Hematopoietic multipotent progenitor cell treated with erythropoietin and hydrocortisone succinate and interleukin-3 and kit ligand, for 15 days (in vitro differentiated cells): ENCODE measurements at places on chromosomes 7 and 10.

DNA sequence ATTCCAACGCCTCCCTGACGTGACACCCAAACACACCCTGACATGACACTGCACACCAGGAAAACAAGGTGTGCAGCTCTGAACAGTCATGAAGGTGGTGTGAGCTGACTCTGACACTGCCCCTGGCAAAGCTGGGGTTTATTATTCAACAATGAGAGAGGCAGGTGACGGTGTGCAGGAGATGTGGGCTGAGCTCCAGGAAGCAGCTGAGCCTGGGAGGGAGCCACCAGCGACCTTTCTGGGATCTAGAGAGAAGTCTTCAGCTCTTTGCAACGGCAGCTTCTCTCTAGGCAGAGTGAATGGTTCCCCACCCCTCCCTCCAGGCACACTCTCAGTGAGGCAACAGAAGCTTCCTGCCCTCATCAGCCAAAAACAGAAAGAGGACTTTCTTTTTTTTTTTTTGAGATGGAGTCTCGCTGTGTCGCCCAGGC is 65.6 kb downstream of the SH3PXD2A start:
- no peak for DNase-seq

GRCh38 chr7:4841836-4842235 is 20.0 kb downstream of the PAPOLB start:
- no peak for DNase-seq

DNA sequence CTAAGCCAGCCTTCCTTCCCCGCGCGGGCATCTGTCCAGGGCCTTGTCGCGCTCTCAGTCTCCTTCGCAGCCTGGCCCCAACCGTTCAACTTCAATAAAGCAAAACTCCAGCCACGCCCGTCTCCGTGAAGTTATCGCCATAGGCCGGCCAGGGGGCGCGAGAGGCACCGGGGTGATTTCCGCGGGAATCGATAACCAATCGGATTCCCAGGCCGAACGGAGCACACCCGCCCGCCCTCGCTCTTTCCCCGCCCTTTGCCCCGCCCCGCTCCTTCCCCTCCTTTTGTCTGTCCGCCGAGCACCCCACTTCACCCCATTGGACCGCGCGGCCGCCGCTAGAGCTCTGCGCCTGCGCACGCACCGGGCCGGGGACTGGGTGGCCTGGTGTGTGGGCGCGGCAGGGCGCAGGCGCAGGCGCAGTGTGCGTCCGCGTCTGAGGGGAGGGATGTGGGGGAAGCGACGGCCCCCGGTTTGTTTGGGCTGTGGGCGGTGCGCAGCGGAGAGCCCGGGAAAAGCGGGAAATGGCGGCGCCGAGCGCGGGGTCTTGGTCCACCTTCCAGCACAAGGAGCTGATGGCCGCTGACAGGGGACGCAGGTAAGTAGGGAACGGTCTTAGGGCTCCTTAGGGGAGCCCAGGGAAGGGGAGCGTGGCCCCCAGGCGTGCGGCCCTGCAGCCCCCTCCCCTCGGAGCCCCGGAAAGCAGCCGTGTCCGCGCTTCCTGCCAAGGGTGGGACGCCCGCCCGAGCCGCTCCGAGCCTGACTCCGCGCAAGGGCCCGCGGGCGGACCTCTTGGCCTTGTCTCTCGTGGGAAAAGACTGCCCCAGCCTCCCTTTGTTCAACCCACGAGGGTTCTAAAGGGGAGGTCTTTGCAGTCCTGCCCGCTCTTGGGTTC is at the start of gene CASP2:
TSS of gene CASP2 (plus strand) at position 417 of the 892 bp plus-strand sequence. CDS start at position 522, 105 bp downstream.
- DNase-seq = peak; percentile 92

- no peak for DNase-seq
These were observed 158.8 kb downstream of the ANK3 start for GRCh38 chr10:60230892-60231291.

DNA sequence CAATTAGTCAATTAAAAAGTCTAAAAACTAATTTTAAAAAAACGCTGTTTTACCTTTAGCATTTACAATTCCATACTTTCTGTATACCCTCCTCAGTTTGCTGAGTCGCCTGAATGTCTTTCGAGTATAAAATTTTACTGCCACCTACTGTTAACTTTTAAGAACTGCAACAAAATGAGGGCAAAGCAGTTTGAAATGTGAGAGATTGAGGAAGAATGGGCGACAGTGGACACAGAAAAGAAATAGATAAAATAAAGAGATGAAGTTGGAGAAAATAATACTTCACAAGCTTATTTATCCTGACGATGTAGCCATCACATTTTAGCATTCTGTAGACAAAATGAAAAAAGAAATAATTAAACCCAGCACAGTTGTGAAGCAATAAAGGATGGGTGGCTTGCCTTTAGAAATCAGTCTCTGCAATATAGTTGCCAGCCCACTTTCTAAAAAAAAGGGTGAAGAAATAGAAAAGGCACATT is 110.8 kb upstream of the PTN start:
- DNase-seq = peak; percentile 20

DNA sequence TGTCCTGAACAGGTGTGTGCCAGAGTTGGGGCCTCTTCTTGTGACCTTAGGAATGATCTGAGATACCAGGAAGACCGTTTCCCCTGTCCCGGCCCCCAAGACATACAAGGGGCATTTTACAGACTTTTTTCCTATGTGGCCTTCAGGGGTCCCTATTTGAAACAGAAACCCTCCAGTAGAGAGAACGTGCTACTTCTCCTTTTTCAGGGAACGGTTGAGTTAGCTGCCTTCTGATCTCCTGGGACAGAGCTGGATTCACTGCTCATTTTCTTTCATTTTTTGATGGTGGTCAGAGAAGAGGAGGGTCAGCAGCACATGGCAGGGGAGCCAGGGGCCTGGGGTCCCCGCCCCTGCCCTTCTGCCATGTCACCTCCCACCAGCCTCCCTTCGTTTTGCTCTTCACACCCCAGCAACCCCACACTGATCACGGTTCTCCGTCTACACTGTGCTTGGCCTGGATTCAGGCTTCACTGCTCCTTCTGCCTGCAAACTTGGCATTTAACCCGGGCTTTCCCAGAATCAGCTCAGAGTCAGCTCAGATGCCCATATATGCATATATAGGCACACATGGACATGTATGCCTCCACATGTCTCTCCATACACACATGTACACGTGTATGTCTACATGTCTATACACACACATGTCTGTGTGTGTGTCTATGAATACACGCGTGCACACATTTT is 138.1 kb upstream of the BTBD16 start:
- DNase-seq = no peak

DNA sequence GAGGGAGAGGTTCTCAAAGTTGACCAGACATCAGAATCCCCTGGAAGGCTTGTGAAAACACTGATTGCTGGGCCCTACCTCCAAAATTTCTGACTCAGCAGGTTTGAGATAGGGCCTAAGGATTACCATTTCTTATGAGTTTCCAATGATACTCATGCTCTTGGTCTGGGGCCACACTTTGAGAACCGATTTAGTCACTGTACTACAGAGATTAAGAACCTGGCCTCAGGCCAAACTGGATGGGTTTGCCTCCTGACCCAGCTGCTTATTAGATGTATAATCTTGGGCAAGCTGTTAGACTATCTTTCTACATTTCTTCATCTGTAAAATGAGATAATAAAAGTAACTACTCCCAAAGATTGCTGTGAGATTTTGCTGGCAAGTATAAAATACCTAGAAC is 77.1 kb upstream of the SCIN start:
- DNase-seq = no peak

- no peak for DNase-seq
These were observed 9.3 kb downstream of the KCNH2 start for GRCh38 chr7:150968734-150969372.

DNA sequence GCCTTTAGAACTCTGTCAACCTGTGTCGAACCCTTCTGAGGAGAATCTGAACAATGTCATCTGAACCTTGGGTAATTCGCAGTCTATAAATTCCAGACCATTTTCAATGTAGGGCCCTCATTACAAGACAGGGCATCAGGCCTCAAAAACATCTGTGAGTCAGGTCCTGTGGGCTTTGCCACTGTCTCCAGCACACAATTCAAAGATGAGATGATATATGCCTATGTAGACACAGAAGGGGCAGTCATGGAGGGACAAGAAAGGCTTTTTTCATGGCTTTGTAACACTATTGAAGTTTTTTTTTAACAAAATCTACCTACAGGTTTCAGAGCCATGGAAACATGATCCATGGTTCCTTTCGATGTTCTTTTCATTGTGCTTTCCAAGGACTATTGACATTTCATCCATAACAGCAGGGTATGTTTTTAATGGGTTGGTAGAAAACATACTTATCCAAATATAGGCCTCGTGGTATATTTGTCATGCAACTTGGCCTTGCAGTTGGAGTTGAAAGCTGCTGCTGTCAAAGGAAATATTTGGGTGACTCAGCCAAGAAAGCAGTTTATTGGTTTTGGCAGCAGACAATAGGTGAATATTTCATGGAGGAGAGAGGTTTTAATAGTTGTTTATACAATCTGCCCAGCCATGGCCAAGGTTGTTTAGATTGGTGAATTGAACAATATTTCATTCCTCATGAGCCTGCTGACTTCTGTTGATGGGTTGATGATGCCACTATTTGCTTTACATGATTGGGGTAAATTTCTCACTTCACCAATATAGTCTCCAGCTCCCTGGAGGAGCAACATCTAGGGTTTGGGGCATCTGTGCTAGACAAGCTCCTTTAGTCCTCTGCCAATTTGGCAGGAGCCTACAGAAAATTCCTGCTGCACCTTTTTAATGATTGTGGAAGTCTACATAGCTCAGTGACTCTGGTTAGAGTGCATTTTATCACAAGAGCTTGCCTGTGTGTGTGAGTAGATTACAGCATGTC is 158.4 kb upstream of the TMEM72 start:
- DNase-seq = no peak

DNA sequence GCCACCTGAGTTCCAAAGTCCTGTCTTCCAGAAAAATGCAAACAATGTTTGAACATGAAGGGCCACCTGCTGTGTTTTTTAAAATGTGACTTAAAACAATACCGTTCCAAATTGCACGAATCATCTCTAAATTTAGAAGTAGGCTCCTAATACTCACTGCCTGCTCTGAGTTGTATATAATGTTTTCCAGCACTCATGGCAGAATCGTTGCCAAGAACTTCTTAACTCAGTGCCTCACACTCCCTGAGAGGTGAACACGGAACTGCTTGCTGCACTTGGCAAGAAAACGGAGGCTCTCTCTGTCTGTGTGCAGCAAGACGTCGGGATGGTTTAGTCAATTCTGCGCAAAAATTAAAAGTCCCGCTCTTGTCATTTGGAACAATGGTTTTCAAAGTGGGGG is 757.3 kb upstream of the AUTS2 start:
- DNase-seq = no peak

GRCh38 chr10:72336259-72337038 is 18.3 kb downstream of the DNAJB12 start:
- no peak for DNase-seq

DNA sequence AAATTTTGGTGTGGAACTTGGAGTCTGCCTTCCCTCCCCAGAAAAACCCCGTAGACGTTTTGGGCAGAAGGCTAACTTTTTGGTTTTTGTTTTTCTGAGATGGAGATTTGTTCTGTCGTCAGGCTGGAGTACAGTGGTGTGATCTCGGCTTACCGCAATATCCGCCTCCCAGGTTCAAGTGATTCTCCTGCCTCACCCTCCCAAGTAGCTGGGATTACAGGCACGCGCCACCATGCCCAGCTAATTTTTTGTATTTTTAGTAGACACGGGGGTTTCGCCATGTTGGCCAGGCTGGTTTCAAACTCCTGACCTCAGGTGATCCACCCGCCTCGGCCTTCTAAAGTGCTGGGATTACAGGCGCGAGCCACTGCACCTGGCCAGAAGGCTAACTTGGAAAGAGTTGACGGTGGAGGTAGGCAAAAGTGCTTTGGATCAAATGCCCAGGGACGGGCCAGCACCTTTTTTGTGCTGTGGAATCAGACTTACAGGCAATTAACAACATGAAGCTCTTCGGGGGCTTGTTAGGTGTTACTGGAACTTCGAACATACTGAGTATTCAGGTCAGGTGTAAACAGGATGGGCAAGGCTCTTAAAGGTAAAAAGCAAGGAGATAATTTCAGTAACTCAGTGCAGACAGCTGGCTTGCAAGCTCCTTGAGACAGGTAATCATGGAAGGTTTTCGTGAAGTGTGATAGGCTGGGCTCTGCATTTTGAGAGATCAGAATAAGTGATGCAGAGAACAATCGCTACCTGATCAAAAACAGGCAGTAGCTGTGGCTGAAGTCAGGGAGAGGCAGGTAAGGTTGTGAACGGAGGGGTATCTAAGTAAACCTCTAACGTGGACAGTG is 1.8 kb downstream of the PPP1R35 start:
- DNase-seq = no peak

DNA sequence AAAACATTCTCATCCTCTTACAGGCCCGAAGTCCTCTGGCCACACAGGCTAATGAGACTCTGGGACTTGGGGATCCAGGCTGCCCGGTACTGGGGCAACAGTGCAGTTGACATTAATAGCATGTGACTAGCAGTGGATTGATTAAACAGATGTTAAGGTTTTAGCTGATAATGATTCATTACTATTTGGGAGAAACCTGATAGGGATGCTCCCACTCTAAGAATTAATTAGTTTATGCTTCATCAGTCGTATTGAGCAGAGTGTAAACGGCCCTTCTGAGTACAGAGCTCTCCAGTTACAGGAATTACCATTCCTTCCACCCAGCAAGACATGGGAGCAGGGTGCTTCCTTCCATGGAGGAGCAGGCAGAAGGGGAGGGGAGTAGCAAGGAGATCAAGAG is 82.7 kb downstream of the RPS24 start:
- DNase-seq = no peak

DNA sequence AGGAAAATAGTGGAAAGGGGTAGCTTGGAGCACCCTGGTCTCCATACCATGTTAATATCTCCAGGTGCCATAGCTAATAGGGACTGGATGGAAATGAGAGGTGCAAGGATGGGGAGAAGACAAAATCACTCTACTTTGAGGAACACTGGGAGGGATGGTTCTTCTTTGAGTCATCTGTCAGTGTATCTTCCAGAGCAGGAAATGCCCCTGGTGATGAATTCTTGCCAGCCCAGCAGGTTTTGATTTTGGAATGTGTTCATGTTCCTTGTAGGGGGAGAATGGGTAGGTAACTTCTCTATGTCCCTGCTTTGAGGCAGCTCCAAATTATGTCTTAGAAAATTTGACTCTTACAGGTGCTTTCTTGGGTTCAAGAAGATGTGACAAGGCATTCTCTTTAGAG is 177.0 kb upstream of the GLI3 start:
- no peak for DNase-seq

DNA sequence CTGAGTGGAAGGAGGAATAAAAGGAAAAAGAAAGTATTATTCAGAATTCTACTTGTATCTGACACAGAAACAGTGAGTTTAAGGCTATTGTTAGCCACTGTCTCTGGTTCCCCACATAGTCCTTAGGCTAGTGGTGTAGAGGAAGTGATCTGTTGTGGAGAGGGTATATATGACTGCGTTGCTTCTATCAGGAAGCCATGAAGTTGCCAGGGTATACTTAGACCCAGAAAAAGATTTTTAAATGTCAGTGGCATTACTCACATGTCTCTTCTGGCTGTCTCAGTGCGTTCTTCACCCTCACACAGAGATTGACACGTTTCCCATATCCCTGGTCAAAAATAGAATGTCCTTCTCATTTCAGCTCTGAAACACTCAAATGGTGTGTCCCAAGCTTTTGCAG is 72.7 kb downstream of the SEM1 start:
- DNase-seq = no peak

- no peak for DNase-seq
These were observed 133.0 kb downstream of the CYP26A1 start for GRCh38 chr10:93206652-93207051.

- DNase-seq = no peak
These were observed 6.7 kb downstream of the COL1A2 start for GRCh38 chr7:94401428-94401814.

GRCh38 chr7:88111140-88111743 is 108.6 kb downstream of the SRI start:
- DNase-seq = peak; percentile 22

- DNase-seq = no peak
These were observed 12.6 kb upstream of the UBE2D1 start for GRCh38 chr10:58322072-58322834.

GRCh38 chr7:26500749-26501352 is 209.2 kb downstream of the SNX10 start:
- peak; percentile 4 for DNase-seq
